OCI-LY7 (cell line): ENCODE measurements at places on chromosomes 5 and 9. TPM values are rescaled to one million over a fixed set of nuclear protein-coding genes. Genes with fewer than 3 reads are reported as not detected.

DNA sequence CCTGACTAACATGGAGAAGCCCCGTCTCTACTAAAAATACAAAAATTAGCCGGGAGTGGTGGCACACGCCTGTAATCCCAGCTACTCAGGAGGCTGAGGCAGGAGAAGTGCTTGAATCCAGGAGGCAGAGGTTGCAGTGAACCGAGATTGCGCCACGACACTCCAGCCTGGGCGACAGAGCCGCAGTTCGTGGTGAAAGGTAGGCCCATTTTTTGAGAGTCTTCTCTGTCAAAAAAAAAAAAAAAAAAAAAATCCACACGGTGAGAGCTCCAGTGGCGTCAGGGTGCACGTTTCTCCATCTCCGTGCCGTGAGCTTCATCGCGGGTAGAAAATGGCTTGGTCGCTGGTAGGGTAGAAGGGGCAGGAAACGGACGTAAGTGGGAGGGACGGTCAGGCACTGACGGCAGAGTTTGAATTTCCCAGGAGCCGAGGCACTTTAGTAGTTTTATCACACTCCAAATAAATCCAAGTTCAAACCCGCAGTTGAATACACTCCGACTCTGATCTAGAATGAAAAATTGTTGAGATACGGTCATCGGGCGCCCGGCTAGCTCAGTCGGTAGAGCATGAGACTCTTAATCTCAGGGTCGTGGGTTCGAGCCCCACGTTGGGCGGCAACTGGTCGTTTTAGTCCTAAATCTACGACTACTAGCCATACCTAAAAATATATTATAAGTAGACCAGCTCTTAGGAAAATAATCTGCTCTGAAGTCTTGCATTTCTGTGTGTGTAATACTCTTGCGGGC, 2.4 kb upstream of the TRIM7 start:
- peak; percentile 87 for DNase-seq

- no peak for DNase-seq
Observed at GRCh38 chr9:123725389-123725788, 204.5 kb downstream of the DENND1A start.

DNA sequence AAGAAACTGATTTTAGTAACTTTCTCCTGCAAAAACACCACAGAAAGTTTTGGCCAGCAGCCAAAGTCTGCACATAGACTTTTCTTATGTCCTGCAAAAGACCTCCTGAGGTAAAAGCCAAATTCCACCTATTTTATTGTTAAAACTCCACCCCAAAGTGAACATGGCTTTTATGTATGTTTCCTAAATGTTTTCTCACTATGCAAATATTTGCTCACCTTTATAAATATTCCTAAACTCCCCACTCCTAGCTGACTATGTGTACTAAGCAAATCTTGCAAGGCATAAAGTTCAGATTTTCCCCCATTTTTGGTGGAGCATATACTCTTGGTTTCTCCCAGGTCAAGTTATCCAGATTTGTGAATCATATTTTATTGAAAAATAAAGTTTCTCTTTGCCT, 446.2 kb downstream of the DNAH5 start:
- no peak for DNase-seq

The PCDHGB2 gene
- 9.2 and 10.9 TPM in 2 replicates for total RNA-seq

The ZNF618 gene
- total RNA-seq = not detected in 2 replicates
